ENCODE measurements at places on chromosomes 3 and 15.
A peak's percentile ranks its signal among the peaks of the same experiment; 100 is the strongest.

DNA sequence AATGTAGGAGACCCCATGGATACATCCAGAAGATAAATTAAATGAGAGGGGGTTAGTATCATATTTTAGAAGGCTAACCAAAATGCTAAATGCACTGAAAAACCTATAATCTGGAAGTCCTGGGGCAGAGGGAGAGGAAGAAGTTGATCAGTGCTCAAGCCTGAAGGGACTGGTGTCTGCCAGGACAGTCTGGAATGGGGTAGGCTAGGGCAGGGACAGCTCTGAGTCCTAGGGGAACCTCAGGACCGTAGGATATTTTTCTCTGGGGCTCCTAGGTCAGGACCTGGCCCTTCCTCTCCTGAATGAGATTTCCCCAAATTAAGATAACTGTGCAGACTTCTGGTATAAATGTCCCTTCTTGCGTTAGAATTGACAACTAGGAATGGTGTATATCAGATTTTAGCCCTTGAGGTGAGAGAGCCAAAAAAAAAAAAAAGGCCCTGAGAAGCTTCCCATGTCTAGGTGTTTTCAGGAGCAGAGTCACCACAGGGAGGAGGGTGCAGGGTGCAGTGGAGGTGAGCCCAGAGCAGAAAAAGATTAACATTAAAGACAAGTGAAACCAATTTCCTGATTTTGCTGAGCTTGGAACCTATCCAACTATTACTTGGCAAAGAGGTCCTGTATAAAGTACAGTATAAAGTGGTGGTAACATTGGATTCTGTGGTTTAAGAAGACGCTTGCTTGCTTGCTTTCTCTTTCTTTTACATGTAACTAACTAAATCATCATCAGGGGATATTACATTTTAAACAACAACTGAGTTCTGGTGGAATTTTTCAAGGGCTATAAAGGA is 63.5 kb downstream of the HACD2 start:
- DNase-seq: peak; percentile 44

- DNase-seq: no peak
Measured at GRCh38 chr3:183980403-183980802, 37.3 kb downstream of the ABCC5 start.

DNA sequence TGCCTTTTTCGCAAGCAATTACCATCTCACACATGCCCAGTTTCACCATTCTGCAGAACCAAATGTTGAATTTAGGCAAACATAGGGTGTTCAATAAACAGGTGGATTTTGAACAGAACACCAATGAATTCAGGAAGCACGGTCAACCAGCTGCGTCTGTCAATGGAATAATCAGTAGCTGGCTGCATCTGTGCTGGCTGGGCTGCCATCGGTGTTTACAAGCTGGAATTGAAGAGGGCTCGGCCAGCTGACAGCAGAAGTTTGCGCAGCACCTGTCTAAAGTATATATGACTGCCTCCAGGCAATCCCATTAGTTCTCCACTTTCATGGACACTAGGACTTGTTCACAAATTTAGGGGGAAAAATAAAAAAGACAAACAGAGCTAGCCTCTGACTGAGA is 996.4 kb upstream of the CFAP20DC start:
- DNase-seq: no peak

DNA sequence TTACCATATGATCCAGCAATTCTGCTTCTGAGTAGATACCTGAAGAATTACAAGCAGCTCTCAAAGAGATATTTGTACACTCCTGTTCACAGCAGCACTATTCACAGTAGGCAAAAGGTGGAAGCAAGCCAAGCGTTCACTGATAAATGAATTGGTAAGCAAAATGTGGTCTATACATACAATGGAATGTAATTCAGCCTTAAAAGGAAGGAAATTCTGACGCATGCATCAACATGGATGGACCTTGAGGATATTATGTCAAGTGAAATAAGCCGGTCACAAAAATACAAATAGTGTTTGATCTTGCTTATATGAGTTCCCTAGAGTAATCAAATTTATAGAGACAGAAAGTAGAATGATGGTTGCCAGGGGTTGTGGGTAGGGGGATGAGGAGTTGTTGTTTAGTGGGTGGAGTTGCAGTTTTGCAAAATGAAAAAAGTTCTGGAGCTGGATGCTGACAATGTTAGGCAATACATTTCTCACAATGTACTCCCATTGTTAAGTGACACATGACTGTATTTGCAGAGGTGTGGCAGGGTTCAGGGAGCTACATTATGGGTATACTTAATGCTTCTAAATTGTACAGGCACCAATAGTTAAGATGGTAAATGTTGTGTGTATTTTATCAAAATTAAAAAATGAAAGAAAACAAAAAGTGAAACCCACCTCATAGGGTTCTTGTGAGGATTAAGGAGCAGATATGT is 26.7 kb downstream of the SLC6A1 start:
- no peak for DNase-seq

GRCh38 chr15:90165659-90166489 is 35.3 kb upstream of the SEMA4B start:
- DNase-seq: peak; percentile 99

DNA sequence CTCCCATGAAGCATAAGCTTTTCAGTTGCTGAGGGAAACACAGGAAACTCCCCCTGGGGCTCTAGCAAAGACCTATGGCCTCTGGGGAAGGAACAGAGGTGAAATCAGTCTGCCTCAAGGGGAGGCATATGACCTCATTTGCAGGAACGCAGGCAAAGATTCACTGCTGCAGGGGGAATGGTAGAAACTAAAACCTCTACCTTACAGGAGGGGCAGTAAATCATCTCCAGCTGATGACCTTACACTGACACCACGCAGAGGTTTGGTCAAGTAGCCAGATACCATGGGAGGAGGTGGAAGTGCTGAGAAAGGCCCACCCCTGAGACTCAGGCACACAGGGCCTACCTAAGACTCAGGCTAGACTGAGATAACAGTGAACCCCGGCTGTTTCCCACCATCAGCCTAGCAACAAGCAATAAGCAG is 81.1 kb downstream of the RAD18 start:
- peak; percentile 23 for DNase-seq

DNA sequence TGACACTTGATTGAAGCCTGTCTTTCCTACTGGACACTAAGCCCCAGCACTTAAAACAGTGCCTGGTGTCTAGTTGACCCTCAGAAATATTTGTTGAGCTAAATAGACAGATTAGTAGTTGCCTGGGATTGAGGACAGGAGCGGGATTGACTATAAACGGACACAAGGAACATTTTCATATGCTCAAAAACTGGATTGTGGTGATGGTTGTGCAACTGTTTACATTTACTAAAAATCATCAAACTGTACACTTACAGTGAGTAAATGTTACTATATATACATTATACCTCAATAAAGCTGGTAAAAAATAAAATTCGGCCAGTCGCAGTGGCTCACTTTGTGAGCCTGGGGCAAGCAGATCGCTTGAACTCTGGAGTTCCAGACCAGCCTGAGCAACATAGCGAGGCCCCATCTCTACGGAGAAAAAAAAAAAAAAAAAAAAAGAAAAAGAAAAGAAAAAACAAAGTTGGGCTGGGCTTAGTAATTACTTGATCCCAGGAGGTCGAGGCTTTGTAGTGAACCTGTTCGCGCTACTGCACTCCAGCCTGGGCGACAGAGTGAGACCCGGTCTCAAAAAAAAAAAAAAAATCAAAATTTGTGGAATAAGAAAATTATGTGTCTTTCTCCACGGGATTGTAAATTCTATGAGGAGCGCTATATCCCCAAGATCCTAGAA is 632 bp upstream of the IDH3A start:
- DNase-seq: no peak

DNA sequence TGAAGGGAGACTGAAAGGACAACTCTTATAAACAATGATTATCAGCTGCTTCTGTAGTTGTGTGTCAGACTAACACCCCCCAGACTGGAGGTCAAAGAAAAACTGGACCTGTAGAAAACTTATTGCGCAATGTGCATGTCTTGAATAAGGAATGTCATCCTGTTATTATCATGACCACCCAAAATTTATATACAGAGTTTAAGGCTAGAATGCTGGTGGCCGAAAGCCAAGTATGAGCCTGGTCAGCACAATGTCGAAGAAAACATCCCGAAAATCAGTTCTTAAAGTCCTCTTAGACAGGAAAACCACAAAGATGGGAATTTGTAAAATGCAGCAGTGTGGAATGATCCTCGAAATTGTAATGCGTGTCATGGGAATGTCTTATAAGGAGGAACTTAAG is 29.3 kb downstream of the RFTN1 start:
- DNase-seq: peak; percentile 99

GRCh38 chr3:133901083-133901482 is 5.4 kb upstream of the RAB6B start:
- DNase-seq: no peak

DNA sequence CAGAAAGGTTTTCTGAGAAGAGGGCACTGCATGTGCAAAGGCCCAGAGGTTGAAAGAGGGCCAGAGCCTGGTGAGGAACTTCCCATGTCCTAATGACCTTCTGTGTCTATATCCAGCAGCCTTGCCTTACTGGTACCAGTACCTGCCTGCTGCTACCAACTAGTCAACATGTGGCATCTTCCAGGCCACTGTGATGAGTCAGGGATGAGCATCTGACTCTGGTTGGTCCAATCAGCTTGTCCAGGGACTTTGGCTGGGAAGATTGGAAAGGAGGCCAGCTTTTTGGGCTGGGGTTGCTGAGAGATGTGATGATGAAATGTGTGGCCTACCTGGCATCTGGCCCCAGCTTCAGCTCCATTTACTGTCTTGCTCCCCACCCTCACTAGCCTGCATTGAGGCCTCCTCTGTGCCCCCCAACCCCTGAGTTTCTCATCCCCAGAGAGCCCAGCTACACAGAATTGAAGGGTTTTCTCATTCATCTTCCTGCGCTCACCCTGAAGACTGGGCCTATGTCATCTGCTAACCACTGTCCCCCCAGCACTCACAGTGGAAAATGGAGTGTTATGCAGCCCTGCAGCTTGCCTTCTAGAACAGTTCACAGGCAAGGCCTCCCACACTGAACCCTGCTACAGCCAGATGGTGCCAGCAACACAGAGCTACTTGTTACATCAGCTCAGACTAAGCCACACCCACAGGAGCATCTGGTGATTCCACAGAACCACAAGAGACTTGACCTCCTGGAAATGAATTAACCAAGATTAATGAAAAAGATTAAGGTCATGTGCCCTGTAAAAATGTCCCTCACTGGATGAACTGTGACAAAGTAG is 1.3 kb upstream of the TWF2 start:
- DNase-seq: peak; percentile 93

- DNase-seq: peak; percentile 74
Measured at GRCh38 chr3:71582612-71583565, 639 bp downstream of the FOXP1 start.

DNA sequence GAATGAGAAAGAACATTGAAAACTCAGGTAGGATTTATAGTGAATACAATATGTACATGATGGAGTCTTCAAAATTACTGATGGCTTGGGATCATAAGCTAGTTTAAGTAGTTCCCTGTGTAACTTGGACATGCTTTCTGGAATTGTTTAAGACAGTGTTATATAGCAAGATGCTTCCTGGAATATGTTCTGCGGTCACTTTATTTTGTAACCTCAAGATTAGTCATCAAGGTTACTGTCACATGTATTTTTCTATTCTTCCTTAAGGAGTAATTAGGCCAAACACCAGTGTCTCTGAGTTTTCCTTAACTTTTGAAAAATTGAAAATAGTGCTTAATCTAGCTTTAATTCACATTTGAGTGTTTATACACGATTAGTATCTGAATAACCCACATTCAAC is 760.3 kb upstream of the ARRDC4 start:
- DNase-seq: no peak

- no peak for DNase-seq
Measured at GRCh38 chr3:134381831-134382442, 7.7 kb upstream of the AMOTL2 start.

DNA sequence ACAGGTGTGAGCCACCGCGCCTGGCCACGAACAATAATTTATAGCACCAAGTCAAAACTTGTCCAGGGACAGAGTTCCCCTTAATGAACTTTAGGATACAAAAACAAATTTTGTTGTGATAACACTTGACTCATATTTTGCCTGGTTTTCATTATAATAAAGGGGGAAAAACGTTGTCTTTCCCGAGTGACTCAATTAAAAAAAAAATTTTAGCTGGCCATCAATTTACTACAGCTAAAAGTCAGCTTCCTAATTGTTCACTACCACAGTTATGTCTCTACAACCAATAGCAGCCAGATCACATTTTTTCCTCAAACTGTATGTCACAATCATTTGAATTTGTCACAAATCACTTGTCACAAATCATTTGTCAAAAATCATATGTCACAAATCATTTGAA is 116.0 kb downstream of the P3H2 start:
- no peak for DNase-seq

GRCh38 chr3:191563722-191564121 is 102.8 kb downstream of the PYDC2 start:
- DNase-seq: no peak

DNA sequence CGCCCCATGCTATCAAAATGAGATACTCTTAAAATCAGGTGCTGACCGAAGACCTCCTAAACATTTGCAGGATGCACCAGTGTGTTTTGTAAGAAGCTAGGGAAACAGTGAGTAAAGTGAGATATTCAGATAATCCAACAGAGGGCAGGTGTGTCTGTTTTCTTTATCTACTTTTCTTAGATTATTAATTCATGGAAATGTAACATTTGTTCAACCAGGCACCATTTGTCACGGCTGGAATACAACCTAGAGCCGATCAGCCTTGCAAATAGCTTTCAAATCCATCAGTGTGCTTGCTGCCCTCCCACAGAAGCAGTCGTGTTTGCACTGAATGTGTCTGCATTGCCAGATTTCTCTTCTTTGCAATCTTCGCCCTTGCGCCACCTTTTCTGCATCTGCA is 201.9 kb upstream of the CHRM5 start:
- no peak for DNase-seq

DNA sequence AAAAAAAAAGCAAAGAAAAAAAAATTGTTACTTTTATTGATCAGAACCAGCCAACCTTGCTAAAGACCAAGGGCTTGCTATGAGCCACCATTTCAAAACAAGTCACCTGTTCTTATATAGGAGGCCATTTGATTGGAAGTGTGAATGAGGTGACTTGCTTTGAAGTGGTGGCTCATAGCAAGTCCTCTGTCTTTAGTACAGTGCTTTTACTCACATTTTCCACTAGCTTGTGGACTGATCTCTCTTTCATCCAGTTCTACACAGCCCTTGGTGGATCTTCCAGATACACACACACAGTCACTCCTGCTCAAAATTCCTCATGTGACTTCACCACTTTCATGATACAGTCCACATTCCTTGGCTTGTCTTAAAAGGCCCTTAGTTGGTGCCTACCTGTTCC is 13.5 kb downstream of the CLSTN2 start:
- no peak for DNase-seq

- DNase-seq: peak; percentile 34
Measured at GRCh38 chr15:51499379-51499976, 123.1 kb downstream of the DMXL2 start.

DNA sequence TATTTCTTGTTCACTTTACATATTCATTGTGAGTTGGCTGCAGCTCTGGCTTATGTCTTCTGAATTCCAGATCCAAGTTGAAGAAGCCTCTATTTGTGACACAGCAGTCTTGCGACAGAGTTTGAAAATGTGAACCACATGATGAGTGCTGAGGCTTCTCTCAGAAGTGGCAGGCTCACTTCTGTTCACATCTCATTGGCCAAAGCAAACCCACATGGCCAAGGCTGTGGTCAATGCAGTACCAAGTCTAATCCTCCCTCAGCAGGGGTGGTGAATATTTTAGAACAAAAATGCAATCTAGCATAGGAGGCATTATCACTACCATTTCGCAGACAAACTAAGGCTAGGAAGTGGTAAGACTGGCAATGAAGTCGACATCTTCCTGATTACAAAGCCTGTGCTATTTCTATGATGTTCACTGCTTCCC is 45.2 kb downstream of the CDCP1 start:
- peak; percentile 89 for DNase-seq

- DNase-seq: no peak
Measured at GRCh38 chr15:41937568-41937923, 34.8 kb downstream of the EHD4 start.

- peak; percentile 70 for DNase-seq
Measured at GRCh38 chr15:60212536-60212935, 185.2 kb downstream of the ANXA2 start.

Measured in fibroblast of upper back skin (primary cell).